Left kidney (tissue), 8 donors: ENCODE measurements at places on chromosomes 2 and 18. TPM values are rescaled to one million over a fixed set of nuclear protein-coding genes. Genes with fewer than 3 reads are reported as not detected.

Gene POTEI
- polyA plus RNA-seq, result 0.08 TPM

Gene TMEM87B
- 29.9 TPM for polyA plus RNA-seq

Gene FMNL2
- 134 TPM for polyA plus RNA-seq

Gene PLEK
- 4.7 TPM for polyA plus RNA-seq

Gene IL1RL1
- 0.48 TPM for polyA plus RNA-seq

Gene FRZB
- polyA plus RNA-seq, result 10.9 TPM

Gene TPO
- 0.20 TPM for polyA plus RNA-seq

Gene LOXHD1
- 1.4 TPM for polyA plus RNA-seq

Gene HK2
- 12.1 TPM for polyA plus RNA-seq

Gene LDLRAD4
- 9.7 TPM for polyA plus RNA-seq

Gene IL36A
- polyA plus RNA-seq, result not detected

Gene VIT
- polyA plus RNA-seq, result 0.13 TPM

Gene ALPI
- 0.10 TPM for polyA plus RNA-seq

Gene GKN1
- polyA plus RNA-seq, result not detected

Gene SATB2
- 18.7 TPM for polyA plus RNA-seq

- no peak for DNase-seq
These were observed 219.7 kb downstream of the SLC4A10 start for GRCh38 chr2:161843936-161844335.

- DNase-seq, result no peak
These were observed 439.2 kb upstream of the ACVR2A start for GRCh38 chr2:147405651-147406050.

DNA sequence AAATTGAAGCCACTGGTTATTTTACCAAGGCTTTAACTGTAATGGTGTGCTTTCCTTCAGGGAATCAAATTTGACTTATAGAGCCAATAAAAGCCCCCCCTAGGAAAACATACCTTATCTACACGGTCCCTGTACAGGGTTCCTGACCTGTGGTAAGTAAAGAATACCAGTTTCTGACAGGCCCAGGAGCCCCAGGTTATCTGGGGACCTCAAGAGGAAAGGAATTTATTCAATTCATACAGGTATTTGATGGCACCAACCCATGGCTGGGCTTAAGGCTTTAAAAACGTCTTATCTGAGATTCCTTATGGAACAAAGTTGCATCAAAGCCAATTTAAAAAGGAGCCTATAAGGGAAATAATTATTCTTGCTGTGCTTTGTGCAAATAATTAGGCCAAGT is 7.0 kb upstream of the RPIA start:
- no peak for DNase-seq

- DNase-seq, result no peak
These were observed 16.6 kb downstream of the HJURP start for GRCh38 chr2:233837694-233838229.

- DNase-seq, result no peak
These were observed 279.5 kb upstream of the SIX2 start for GRCh38 chr2:45288532-45289417.

- no peak for DNase-seq
These were observed 36.4 kb downstream of the PXDN start for GRCh38 chr2:1707771-1708418.

- no peak for DNase-seq
These were observed 30.5 kb downstream of the LAMA3 start for GRCh38 chr18:23719634-23720201.

DNA sequence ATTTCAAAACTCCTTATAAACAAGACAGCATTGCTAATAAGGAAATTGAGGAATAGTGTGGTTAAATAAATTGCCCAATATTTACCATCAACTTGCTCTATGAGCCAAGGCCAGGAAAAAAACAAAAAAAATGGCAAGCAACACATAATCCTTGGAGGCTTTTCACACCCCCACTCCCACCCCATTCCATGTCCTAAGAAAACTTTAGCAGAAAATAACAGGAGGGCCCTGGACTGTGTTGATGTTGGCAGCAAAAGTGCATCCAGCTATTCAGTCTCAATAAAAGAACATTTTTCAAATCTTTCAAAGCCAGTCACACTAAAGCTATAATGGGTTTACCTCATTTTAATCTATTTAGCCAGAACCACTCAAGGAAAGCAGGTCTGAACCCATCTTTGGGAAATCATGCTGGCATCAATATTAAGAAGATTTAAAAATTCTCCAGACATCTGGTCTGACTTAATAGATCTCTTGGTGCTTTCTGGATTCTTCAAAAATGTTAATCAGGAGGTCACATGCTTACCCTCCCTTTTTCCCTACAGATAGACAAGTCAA is 34.6 kb upstream of the STK17B start:
- DNase-seq, result no peak

DNA sequence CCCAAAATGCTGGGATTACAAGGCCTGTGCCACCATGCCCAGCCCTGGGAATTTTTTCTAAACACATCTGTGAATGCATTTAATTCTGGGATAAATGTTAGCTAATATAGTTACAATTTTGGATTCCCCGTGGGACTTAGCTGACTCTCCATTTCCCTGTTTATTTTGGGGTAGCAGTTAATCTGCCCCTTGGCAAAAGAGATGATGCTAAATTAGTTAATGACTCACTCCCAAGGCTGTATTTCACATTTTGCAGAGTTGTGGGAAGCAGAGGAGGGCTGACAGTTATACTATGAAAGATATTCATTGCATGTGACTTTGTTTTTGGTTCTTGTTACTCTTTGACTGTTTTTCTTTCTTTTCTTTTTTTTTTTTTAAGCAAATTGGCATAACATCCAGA is 3.2 kb downstream of the MTHFD2 start:
- no peak for DNase-seq

DNA sequence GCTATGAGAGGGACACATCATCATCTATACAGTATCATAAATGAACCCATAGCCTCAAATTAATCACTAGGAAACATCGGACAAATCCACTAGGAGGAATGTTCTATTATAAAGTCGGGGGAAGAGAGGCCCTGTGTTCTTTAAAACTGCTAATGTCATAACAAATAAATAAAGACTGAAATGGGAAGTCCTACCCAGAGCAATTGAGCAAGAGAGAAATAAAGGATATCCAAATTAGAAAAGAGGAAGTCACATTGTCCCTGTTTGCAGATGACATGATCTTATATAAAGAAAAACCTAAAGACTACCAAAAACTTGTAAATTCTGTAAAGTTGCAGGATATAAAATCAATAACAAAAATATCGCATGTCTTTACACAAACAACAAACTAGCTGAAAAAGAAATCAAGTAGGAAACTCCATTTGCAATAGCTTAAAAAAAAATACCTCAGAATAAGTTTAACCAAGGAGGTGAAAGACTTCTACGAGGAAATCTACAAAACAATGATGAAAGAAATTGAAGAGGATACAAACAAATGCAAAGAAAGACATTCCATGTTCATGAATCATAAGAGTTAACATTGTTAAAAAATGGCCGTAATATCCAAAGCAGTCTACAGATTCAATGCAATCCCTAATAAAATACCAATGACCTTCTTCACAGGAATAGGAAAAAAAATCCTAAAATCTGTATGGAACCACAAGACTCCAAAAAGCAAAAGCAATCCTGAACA is 30.6 kb downstream of the RTN4 start:
- DNase-seq, result no peak

GRCh38 chr2:99981840-99982239 is 160.6 kb downstream of the AFF3 start:
- DNase-seq, result no peak

GRCh38 chr2:103738606-103739005 is 976.8 kb downstream of the TMEM182 start:
- DNase-seq, result no peak

DNA sequence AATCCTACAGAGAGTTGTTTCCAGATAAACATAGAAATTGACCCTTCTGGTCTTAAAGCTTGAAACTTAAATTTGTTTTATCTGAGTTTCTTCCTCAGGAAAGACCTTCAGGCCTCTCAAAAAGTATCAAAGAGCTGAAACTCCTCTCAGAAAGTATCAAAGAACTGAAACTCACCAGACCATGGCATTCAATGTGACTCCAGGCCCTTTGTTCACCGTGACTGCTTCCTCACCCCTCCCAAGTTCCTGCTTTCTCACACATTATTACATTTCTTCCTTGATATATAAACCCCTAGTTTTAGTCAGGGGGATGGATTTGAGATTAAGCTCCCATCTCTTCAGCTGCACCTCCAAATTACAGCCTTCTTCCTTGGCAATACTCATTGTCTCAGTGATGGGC is 6.0 kb downstream of the ANKMY1 start:
- no peak for DNase-seq

- no peak for DNase-seq
These were observed 2.2 kb downstream of the CFAP221 start for GRCh38 chr2:119546447-119546767.

DNA sequence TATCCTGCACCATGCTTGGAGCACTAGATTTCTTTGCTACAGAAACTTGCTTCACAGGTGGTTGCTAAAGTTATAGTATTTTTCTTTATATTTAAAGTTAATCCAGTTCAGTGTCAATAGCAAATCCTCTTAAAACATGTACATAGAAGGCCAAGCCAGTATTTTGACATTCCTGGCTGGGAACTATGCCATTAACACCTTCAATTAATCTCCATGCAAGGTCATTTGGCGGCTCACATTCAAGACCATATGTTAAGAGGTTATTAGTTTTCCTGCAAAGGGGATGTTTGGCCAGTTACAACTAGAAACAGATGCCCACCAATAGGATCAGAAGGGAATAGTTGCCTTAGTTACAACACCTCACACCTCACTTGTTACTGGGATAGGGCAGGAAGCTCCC is 261.3 kb upstream of the MEIS1 start:
- DNase-seq, result no peak

DNA sequence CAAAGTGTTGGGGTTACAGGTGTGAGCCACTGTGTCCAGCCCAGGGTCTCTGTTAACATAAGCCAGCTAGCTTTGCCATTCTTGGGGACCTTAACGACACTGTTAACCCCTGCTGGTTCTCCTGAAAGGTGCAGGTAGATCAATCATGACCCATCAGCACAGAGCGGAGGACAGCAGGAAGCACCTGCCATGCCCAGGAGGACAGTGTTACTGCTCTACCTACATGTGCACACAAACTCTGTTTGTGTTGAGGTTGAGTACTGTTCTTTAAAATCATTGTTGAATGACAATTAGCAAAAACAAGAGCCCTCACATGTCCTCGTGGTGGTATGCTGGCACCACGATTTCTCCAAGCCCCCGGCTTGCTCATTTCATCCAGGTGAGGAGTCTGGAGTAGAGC is 120.9 kb downstream of the FAM210A start:
- DNase-seq, result no peak

DNA sequence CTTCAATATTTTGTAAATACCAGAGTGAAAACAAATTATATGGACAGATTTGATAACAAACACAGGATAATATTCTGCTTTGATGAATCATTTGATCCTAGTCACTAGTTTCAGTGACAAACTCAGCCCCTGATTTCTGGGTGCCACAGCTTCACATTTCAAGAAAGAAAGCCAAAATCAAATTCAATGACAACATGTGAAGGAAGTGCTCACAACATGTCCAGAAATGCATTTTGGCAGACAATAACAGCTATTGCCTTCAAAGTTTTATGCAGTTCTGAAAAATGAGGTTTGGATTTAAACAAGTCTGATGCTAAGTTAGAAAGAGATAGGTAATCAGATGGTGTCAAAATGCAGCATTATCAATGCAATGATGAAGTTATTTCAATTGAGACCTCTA is 106.9 kb upstream of the PIEZO2 start:
- DNase-seq, result no peak

- no peak for DNase-seq
These were observed 12.7 kb upstream of the ARID5A start for GRCh38 chr2:96523659-96524481.

- DNase-seq, result no peak
These were observed 559.8 kb upstream of the REG3G start for GRCh38 chr2:78465707-78466106.

DNA sequence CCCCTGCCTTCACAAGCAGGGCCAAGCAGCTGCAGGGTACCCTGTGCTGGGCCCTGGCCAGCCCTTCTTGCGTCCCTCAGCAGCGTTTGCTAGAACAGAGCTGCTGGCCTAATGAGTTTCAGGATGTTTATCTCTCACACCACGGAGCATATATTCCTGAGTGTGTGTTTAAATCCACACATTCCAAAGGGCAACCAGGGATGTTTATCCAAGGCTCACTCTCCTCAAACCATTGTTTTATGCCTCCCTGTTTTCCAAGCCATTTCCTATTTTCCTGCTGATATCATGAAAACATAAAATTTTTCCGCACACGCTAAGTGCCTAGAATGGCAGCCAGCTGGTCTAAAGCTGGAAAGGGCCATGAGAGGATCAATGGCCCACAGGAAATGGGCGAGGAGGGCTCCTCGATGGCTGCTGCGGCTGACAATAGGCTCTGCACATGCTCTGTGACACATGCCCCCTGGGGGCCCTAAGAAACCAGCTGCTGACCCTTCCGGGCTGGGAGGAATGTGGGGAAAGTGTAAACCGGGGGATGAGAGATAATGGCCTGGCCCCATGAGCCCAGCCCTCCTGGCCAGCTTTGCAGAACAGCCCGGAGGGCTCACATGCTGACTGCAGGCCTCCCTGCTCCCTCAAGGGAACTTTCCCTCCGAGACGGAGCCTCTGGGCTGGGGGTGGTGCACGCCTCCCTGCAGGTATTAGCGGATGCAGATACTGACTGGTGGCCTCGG is 194.0 kb downstream of the NDUFA10 start:
- no peak for DNase-seq

DNA sequence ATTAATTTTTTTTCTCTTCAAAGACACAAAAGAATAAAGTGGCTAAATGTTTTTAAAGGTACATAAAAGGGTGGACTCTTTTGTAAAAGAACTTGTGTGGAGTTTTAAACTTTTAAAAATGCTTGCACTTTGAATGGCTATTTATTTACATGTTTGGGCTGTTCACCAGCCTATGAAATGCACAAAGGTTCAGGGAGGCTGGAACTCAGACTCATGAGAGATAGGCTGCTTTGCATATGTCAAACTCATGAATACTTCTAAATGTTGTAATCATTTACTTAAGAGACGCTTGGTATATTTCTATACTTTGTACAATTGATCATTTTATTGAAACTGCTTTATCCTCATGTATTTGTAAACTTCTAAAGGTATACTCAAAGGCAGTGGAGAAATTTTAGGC is 79.9 kb downstream of the ZEB2 start:
- DNase-seq, result no peak

DNA sequence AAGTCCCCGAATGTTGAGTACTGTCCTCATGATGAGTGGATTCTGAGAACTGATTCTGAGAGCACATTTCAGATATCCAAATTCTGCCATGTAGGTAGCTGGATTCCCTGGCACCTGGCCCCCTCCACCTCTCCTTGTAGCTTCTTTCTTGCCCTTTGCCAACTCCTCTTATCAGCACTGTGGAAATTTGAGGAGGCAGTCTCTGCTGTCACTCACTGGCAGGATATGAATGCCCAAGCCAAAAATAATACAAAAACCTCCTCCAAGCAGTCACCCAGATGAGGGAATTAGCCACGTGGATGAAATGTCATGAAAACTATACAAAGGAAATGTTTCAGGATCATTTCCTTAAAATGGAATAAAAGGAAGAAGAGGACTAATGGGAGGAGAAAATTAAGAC is 276.8 kb downstream of the SETBP1 start:
- DNase-seq, result no peak

DNA sequence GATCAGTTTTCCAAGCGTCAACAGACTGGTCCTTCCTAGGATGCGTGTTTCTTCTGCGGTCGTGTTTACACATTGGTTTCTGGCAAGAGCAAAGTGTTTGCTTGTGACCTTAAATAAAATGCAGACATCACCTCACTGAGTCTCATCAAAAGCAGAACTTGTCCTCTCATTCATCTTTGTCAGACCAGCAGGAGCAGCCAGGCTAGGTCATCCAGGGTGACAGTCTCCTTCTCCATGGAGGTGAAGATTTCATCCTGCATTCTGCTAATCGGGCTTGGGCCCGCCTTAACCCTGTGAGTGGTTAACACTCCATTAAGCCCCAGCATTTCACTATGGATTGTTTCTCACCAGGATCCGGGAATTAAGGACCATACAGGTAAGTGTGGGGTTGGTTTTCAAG is 64.2 kb upstream of the PID1 start:
- DNase-seq, result no peak
